ENCODE measurements at places on chromosomes 2 and 18.
A peak's percentile ranks its signal among the peaks of the same experiment; 100 is the strongest.

DNA sequence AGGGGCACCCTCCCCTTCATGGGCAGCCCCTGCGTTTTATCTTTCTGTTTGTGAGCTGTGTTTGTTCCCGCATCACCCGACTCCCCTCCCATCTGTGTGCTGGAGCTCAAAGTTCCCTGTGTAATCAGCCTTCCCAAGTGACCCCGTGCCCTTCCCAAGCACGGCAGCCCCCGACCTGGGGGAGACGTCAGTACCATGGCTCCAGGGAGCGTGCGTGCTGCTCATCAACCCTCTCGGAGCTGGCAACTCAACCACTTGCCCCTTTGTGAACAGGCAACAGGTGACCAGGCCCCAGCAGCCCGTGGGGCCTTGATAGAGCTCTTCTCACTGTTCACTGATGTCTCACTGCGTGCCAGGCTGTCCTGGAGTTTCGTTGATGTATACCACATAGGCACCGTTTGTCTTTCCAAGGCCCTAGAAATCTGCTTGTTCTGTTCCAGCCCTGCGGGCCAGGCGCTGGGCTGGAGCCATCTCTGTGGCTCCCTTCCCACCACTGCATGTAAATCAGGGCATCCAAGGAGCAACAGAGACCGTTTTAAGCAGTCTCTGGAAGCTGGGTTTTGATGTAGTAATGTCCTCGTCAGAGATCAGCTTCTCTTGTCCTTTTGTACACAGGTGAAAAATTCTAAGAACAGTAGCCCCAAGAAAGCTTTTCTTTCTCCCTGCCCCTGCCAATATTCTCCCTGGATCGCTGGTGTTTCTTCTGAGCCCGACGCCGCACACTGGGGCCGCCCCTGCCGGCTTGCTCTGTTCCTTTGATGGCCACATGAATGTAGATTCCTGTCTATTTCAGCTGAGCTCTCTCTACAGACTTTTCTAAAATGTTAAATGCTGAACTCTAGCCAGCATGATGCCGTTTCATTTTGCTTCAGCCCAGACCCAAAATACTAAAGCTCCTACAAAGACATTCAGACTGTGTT is 107.0 kb upstream of the PTPRM start:
- DNase-seq = peak; percentile 57

- DNase-seq = no peak
These were observed 80.1 kb downstream of the KCNS3 start for GRCh38 chr2:17958466-17959092.

DNA sequence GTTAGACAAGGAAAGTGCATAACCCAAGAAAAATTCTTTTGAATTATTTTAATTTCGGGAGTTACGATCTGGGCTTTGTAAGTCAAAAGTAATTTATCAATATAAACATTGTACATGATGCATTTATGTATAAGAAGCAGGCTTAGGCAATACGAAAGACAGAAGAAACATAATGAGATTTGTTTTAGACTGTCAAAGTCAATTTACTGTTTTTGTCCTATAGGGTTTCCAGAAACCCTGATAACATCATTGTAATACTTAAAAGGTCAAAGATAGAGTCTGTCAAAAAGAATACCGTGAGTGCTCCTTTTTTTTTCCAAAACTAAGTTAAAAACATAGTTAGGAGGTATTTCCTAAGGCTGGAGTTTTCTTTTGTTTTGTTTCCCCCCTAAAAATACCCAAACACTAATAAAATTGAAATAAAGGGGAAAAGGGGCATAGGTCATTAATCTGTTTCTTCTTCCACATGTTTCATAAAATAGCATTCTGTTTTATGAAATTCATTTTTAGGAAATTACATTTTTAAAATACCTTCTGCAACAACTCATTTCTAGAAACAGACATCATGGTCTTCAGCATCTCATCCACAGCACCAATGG is 16.1 kb downstream of the C1D start:
- no peak for DNase-seq

DNA sequence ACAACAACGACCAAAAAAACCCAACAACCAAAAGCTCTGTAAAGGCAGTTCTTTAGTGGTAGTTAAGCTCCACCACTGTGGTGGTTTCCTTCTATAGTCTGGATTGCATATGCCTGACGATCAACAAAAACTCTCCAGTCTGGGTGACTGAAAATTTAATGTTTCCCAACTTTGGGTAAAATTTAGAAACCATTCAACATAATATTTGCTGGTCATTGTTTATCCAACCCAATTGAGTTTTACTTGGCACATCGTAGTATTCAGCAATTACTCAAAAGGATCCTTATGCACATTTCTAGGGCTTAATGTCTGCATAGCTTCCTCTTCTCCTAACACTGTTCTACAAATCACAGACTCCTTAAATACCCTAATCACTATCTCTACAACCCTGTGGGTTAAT is 1080.2 kb upstream of the NRXN1 start:
- DNase-seq = no peak

DNA sequence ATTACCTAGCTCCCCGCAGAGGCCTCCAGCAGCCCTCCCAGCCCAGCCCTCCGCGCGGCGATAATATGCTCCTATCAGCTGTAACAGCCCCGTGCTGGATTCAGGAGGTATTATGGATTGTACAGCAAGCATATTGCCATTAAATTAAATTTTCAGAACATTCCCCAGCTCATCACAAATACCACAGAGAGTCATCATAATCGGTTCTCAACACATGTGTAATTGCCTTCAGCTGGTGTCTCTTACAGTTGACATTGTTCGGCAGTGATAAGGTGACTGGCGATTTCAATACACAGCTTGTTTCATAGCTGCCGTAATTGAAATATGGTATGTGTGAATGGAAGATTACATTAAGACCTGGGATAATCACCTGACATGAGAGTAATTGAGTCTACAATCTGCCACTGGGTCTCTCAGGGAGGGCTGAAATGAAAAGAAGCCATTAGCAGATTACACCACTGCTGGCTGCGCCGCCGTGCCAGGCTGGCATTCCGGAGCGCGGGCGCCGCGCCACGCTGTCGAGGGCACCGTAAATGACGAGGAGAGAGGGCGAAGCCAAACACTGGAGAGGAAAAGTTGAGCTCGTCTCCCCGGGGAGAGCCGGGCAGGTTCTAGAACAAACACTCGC is 549.4 kb upstream of the SALL3 start:
- DNase-seq = no peak

All from Kasumi-1 (cell line).